ENCODE measurements at places on chromosomes 7 and 10.

GRCh38 chr7:22140578-22140977 is 194.9 kb upstream of the CDCA7L start:
- H3K27me3 ChIP-seq: no peaks in the 10 kb centered on the region
- H3K4me3 ChIP-seq: no peak overlapping the region
- no peak for DNase-seq
- peaks cover 48% of the 10 kb centered on the region for H3K36me3 ChIP-seq
- H3K27ac ChIP-seq: no peak overlapping the region

GRCh38 chr7:144105211-144105610 is 4.2 kb upstream of the OR2A2 start:
- H3K27ac ChIP-seq: no peak overlapping the region
- no peak overlapping the region for H3K4me3 ChIP-seq
- no peak for DNase-seq
- H3K36me3 ChIP-seq: no peaks in the 10 kb centered on the region

- H3K36me3 ChIP-seq: no peaks in the 10 kb centered on the region
- H3K27me3 ChIP-seq: peaks cover 8% of the 10 kb centered on the region
- DNase-seq: no peak
- H3K4me1 ChIP-seq: no peaks in the 10 kb centered on the region
- H3K27ac ChIP-seq: no peak overlapping the region
Measured at GRCh38 chr10:130963786-130964522, 347.6 kb downstream of the TCERG1L start.

DNA sequence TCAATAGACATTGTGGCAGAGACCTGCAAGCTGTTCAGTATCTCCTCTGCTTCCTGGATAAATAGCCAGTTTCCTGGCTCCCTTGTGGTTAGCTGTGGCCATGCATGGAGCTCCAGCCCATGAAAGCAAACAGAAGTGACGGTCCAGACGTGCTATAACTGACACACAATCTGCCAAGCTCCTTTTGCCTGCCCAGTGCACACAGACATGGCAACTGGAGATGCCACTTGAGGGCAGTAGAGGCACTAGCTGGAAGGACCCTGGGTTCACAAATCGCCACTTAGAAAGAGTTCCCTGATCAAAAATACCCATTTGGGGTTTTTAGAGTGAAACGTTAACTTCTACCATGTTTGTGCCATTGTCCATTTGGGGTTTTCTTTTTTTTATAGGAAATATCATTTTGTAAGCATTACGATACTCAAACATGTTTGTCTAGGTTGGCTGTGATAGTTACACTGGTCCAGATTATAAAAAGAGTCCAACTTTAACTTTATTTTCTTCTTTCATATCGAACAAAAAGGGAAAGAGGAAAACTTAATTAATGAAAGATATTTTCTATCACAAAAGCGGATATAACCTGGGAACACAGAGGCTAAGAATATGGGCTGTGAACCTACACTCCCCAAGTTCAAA is 31.3 kb downstream of the KIN start:
- H3K36me3 ChIP-seq: peaks cover 96% of the 10 kb centered on the region
- no peaks in the 10 kb centered on the region for H3K27me3 ChIP-seq
- H3K4me1 ChIP-seq: no peaks in the 10 kb centered on the region
- H3K27ac ChIP-seq: no peak overlapping the region

DNA sequence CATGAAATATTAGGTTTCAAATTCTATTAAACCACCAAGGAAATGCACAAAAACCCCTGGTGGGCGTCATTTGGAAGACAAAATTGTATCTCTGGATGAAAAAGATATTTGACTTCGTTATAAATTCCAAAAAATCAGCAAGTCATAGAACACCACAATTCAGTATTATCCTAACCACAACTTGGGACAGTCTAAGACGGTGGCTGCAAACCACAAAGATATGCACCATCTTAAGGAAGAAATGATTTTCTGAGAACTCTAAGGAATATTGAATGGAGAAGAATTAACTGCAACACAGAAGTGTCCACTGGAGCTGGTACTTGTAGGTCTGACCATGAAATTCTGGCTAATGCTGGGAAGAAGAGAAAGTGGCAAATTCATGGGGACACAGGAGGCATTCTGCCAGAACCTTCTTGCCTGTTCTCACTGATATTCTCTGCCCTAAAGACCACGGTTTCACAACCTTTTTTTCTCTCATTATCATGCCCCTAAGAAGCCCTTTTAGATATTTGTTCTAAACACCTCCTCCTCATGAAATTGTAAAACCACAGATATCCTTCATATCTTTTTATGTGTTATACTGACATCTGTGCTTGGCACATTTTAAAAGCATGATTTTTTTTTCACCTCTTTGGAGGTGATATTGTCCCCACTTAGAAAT is 92.9 kb downstream of the SFMBT2 start:
- H3K4me1 ChIP-seq: peaks cover 20% of the 10 kb centered on the region
- H3K27me3 ChIP-seq: no peaks in the 10 kb centered on the region
- H3K36me3 ChIP-seq: no peaks in the 10 kb centered on the region

DNA sequence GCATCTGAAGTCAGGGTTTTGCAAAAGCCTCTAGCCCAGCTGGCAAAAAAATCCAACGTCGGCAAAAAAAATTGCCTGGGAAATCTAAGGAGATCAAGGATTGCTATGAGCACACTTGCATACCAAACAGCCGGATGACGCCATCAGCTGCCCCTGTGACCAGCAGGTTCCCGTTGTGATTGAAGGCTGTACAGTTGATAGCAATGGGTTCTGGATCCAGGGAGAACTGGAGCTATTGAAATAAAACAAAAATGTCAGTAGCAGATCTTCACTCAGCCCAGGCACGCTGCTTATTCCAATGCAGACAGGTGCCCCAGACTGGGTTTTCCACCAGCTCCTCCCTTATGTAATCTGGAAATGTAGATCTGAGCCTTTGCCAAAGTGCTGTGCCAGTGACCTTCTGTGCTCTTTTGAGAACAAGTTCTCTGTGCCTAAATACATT is 18.7 kb upstream of the CYREN start:
- peak; percentile 38 for DNase-seq
- no peaks in the 10 kb centered on the region for H3K27me3 ChIP-seq
- no peak overlapping the region for H3K27ac ChIP-seq
- H3K4me1 ChIP-seq: peaks cover 20% of the 10 kb centered on the region
- peaks cover 72% of the 10 kb centered on the region for H3K36me3 ChIP-seq
- no peak overlapping the region for H3K4me3 ChIP-seq

GRCh38 chr7:158576050-158576762 is 11.4 kb downstream of the PTPRN2 start:
- no peak overlapping the region for H3K27ac ChIP-seq
- peaks cover 4% of the 10 kb centered on the region for H3K27me3 ChIP-seq
- H3K36me3 ChIP-seq: no peaks in the 10 kb centered on the region
- H3K4me1 ChIP-seq: no peaks in the 10 kb centered on the region
- no peak overlapping the region for H3K4me3 ChIP-seq
- DNase-seq: no peak

- peak overlapping the region; percentile 70 for H3K27ac ChIP-seq
- peaks cover 21% of the 10 kb centered on the region for H3K27me3 ChIP-seq
Measured at GRCh38 chr7:85184599-85185423, 2.0 kb downstream of the SEMA3D start.

DNA sequence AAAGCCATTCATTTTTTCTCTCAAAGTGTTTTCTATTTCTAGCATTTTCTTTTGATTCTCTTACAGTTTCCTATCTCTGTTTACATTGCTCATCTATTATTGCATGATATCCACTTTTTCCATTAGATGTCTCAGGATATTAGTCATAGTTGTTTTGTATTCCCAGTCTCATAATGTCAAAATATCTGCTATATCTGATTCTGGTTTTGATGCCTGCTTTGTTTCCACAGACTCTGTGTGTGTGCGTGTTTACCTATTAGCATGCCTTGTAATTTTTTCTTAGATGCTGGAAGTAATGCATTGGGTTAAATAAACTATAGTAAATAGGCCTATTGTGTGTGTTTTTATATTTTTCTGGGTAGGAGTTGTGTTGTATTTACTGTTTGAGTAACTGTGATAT is 1126.3 kb downstream of the SORCS1 start:
- DNase-seq: no peak
- no peak overlapping the region for H3K4me3 ChIP-seq
- H3K36me3 ChIP-seq: no peaks in the 10 kb centered on the region
- H3K27me3 ChIP-seq: no peaks in the 10 kb centered on the region
- H3K4me1 ChIP-seq: no peaks in the 10 kb centered on the region
- no peak overlapping the region for H3K27ac ChIP-seq

GRCh38 chr7:30646154-30646553 is 36.1 kb downstream of the CRHR2 start:
- H3K27ac ChIP-seq: no peak overlapping the region
- H3K4me1 ChIP-seq: no peaks in the 10 kb centered on the region
- no peak overlapping the region for H3K4me3 ChIP-seq
- H3K27me3 ChIP-seq: no peaks in the 10 kb centered on the region
- DNase-seq: no peak
- H3K36me3 ChIP-seq: peaks cover 10% of the 10 kb centered on the region

DNA sequence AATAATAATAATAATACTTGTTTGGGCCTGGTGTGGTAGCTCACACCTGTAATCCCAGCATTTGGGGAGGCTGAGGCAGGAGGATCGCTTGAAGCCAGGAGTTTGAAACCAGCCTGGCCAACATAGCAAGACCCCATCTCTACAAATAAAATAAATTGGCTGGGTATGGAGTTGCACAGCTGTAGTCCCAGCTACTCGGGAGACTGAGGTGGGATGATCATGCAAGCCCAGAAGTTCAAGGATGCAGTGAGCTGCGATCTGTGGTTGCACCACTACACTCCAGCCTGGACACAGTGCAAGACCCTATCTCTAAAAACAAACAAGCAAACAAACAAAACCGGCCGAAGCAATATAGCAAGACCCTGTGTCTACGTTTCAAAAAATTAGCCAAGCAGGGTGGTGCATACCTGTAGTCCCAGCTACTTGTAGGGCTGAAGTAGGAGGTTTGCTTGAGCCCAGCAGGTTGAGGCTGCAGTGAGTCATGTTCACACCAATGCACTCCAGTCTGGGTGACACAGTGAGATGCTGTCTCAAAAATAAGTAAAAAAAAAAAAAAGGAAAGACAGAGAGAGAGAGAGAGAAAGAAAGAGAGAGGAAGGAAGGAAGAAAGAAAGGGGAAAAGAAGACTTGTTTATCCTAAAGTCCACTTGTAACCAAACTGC is 85.6 kb upstream of the KDM7A start:
- no peaks in the 10 kb centered on the region for H3K4me1 ChIP-seq
- no peak overlapping the region for H3K27ac ChIP-seq
- no peak overlapping the region for H3K4me3 ChIP-seq

- H3K27ac ChIP-seq: no peak overlapping the region
- peaks cover 19% of the 10 kb centered on the region for H3K4me1 ChIP-seq
- no peak overlapping the region for H3K4me3 ChIP-seq
- DNase-seq: no peak
- H3K36me3 ChIP-seq: peaks cover 56% of the 10 kb centered on the region
Measured at GRCh38 chr10:125828311-125828710, 5.0 kb downstream of the BCCIP start.

DNA sequence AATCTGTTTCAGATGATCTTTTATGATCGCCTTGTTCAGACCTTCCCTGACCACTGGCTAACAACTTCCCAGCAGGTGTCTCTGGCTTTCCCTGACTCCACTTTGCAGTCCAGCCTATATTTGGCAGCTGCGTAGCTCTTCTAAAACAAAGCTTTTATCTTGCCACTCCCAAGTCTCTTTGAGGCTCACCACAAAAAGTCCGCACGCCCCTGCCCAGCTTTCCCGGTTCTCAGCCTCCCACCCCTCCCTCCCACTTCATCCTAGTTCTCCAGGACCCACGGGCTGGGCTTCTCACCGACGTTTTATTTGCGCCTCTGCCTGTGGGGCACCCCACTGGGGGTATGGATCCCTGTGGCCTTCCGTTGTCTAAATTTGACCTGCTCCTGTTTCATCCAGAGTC is 58.9 kb upstream of the USP6NL start:
- H3K36me3 ChIP-seq: no peaks in the 10 kb centered on the region
- H3K4me1 ChIP-seq: peaks cover 9% of the 10 kb centered on the region
- no peak for DNase-seq
- no peak overlapping the region for H3K4me3 ChIP-seq

GRCh38 chr7:88366845-88367244 is 60.2 kb upstream of the STEAP4 start:
- H3K4me1 ChIP-seq: no peaks in the 10 kb centered on the region
- H3K27me3 ChIP-seq: no peaks in the 10 kb centered on the region
- no peak overlapping the region for H3K27ac ChIP-seq
- no peaks in the 10 kb centered on the region for H3K36me3 ChIP-seq
- no peak for DNase-seq

GRCh38 chr10:110651044-110651958 is 7.2 kb downstream of the RBM20 start:
- DNase-seq: no peak
- no peak overlapping the region for H3K27ac ChIP-seq
- peaks cover 32% of the 10 kb centered on the region for H3K27me3 ChIP-seq
- H3K36me3 ChIP-seq: no peaks in the 10 kb centered on the region
- H3K4me3 ChIP-seq: no peak overlapping the region
- no peaks in the 10 kb centered on the region for H3K4me1 ChIP-seq

- peaks cover 44% of the 10 kb centered on the region for H3K36me3 ChIP-seq
- H3K27ac ChIP-seq: peak overlapping the region; percentile 61
- peak; percentile 93 for DNase-seq
- H3K4me3 ChIP-seq: no peak overlapping the region
- H3K4me1 ChIP-seq: peaks cover 28% of the 10 kb centered on the region
Measured at GRCh38 chr7:56079450-56080185, 13.1 kb downstream of the PHKG1 start.

DNA sequence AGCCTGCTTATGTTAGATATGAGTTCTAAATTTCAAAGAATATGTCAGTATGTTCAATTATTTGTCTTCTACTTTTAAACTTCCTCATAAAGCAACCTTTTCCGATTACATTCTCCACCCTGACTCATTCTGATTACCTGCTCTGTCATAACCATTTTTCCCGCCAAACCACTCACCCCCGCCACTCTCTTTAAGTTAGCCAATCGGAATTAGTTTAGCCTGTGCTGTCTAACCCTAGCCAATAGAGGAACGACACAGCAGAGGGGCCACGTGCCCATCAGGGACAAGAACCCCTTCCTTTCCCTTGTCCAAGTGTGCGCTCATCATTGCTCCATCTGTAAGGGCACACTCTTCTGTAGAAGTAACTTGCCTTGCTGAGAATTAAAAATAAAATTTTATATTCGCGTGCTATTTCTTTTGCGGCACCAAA is 91.4 kb downstream of the CCDC71L start:
- no peaks in the 10 kb centered on the region for H3K36me3 ChIP-seq
- no peak for DNase-seq
- no peak overlapping the region for H3K4me3 ChIP-seq
- H3K27me3 ChIP-seq: no peaks in the 10 kb centered on the region

DNA sequence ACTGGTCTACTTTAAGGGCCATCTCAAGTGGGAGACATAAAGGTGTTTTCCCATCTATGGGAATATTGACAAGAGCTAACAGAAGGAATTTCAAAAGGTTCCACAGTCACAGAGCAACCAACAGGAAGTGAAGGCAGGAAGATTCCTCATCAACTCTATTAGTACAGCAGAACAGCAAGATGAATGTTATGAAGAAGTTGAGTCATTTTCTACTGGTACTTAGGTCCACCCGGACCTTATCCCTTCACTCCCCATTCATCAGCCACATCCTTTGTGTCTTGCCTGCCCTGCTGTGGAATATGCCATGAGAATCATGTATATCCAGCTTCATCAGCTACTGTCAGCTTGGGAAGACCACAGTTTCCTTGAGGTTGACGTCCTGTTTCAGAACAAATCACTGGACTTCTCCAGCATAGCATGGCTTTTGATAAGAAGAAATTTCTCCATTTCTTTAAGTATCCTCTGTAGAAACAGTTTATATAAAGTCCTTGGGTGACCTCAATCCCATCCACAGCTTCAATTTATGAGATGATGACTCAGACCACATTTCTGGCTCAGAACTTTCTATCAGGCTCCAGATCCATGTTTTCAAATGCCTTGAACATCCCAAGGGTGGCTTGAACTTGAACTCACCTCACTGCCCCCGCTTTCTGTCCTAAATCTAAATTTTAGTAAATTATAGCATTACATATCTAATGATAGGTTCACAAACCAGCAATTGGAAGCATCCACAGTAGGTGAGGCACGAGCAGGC is 84.9 kb upstream of the AGK start:
- no peak overlapping the region for H3K27ac ChIP-seq
- no peaks in the 10 kb centered on the region for H3K27me3 ChIP-seq
- DNase-seq: no peak
- no peaks in the 10 kb centered on the region for H3K36me3 ChIP-seq

All from suprapubic skin (tissue), 4 donors.